Stimulated activated CD8-positive, alpha-beta memory T cell treated with anti-CD3 and anti-CD28 coated beads, Interleukin-2, amount 100 ng/mL, for 1 hour (primary cell): ENCODE measurements at places on chromosomes 2 and 18.

GRCh38 chr2:102110596-102111334, 31.8 kb upstream of the IL1R1 start:
- no peak for DNase-seq

GRCh38 chr2:134347756-134348155, 93.9 kb downstream of the MGAT5 start:
- DNase-seq = no peak

DNA sequence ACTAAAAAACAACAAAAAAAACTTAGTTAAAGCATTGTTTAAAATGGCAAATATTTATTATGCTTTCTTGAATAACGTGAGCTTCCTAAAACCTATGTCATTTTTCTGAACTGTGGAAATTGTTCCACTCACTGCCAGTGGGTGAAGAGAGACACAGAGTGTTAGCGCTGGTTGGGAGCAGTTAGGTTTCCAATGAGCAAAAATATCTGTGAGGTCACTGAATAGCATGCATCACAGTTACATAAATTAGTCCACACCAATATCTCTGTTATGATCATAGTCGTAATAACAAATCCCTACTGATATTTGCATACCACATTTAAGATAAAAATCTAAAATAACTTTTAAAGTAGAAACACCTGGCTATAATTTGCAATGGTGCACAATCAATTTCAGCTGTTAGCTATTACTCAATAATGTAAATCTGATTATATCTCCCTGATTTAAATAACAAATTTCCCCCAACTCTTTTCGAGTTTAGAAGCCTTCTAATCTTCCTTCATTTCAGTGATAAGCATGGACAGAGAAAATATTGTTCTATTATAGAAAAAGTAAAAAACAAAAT, 1094.0 kb upstream of the KLHL29 start:
- DNase-seq = no peak

DNA sequence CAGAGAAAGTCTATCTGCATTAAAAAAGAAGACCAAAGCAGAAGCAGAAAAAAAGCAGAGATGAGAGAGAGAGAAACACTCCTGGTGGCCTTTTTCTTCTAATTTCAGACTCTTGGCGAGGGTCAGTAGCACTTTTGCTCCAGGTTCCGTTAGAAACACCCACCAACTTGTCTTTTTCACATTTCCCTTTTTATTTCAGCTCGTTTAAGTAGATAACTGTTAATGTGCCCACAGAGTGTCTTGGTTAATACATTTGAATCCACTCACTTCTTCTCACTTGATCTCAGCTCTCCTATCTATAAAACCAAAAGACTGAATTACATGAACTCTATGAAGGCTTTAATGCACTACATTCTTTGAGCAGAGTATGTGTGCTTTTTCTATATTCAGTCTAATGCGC, 63.1 kb downstream of the AAK1 start:
- no peak for DNase-seq

DNA sequence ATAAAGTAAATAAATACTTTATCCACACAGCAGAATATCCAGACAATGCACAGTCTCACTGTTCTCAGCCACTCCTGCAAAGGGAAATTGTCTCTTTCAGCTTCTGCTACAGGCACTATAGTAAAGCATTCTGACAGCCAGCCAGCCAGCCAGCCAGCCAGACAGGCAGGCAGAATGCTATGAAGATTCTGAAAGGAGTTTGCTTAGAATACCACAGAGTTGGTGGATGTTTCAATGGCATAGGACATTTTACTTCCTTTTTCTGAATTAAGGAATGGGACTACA, 116.1 kb upstream of the CYP26B1 start:
- no peak for DNase-seq

DNA sequence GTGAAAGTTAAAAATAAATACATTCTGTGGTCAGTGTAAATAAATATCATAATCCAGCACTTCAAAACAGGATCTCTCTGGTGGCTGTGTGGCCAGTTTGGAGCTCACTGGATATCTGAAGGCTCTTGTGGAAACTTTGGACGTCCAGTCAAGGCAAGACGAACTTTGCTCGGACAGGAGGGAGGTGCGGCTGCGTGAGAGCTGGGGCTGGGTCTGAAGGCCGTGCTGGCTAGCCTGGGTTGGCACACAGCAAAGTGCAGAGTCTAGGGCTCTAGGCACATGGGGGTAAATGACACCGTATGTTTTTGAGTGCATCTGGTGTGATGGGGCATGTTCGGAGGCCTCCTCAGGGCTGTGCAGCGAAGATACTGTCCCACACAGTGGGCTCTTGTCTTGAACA, 78.9 kb upstream of the TXNDC2 start:
- no peak for DNase-seq

GRCh38 chr2:62453955-62454354, 52.0 kb downstream of the TMEM17 start:
- DNase-seq = no peak
